Left renal pelvis (tissue), 4 donors: ENCODE measurements at places on chromosomes 12 and 14.

GRCh38 chr12:6391013-6391412 is 7.1 kb downstream of the LTBR start:
- DNase-seq = no peak

GRCh38 chr12:71731439-71732356 is 23.0 kb upstream of the RAB21 start:
- DNase-seq = no peak

GRCh38 chr14:55662752-55663151 is 82.7 kb downstream of the KTN1 start:
- DNase-seq = no peak

GRCh38 chr12:120247183-120247582 is 18.3 kb downstream of the PXN start:
- no peak for DNase-seq

DNA sequence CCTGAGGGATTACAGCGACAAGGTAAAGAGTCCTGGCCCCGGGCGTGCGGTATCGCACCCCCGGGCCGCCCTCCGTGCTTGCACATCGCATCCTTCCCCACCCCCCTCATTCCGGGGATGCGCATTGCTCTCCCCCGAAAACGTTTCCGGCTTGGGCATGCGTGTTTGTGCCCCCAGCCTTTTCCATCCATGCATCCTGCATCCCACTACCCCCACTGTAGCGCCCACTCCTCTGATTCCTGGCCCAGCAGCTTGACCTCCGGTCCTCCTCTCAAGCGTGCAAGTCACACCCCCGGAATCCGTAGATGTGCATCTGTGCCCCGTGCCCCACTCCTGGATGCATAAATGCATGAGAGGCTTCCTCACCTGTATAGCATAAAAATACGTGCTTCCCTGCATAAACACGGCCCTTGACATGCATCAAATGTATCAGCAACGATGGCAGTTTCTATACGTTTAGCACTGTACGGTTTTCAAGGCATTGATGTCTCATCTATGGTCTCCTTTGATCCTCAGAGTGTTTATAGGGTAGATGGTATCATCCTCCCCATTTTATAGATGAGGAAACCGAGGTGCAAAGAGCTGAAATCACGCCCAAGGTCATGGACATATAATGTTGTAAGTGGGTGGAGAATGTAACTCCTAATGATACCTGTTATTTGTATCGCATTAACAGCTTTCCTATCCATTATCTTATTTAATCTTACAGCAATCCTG is 484 bp downstream of the RIC8B start:
- DNase-seq = no peak

GRCh38 chr12:57237932-57238853 is 8.7 kb downstream of the SHMT2 start:
- DNase-seq = no peak

DNA sequence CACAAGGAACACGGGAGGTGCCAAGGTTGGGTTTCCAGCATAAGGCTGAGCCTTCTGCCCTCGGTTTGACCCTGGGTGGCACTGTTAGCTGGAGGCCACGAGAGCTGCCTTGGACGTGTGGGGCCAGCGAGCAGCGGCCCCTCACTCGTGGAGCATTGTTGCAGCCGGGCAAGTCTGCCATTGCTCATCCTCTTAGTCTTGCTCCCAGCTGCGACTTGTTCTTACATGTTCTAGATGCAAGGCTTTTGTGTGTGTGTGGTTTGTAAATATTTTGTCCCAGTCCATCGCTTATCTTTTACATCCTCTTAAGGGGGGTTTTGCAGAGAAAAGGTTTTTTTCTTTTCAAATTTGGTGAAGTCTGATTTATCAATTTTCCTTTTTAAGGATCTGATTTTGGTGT is 21.1 kb upstream of the C1S start:
- DNase-seq = no peak

DNA sequence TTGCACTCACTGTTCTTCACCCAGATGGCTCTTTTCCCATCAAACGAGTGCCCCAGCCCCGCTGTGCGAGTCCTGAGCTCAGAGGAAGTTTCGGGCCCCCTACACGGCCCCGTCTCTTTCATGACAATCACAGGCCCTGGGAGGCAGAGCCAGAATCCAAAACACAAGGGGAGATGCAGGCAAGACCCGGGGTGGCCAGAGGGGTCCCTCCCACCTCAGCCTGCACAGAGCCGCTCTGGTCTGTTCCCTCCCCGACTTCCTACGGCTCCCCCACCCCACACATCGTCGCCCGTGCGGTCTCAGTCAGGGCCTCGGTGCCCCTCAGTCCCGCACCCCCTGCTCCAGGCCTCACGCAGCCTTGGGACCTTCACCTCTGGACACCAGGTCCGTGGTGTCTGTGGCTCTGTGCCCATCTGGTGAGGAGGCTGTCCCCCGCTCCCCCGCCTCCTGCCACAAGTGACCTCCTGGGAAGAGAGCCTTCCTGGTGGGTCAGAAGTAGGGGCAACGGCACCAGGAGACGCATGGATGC is 8.9 kb downstream of the GPR132 start:
- DNase-seq = no peak

GRCh38 chr12:51222461-51222860 is 4.6 kb upstream of the POU6F1 start:
- DNase-seq = no peak

DNA sequence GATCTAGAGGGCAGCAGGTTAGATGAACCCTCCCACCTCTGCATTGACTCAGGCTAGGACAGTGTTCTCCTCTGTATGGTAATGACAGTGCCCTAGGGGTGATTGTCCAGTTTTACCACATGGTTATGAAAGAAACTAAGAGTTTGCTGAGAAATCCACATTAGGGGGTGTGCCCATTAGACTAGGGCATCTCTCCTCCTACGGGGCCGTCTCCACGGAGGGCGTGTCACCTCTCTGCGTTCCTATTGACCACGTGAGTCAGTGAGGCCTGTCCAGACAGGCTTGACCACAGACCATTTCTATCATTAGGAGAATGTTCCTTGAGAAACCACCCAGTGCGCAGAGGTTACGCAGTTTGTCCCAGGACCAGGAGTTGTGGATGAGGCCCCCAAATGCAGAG is 8.3 kb downstream of the MVK start:
- no peak for DNase-seq

DNA sequence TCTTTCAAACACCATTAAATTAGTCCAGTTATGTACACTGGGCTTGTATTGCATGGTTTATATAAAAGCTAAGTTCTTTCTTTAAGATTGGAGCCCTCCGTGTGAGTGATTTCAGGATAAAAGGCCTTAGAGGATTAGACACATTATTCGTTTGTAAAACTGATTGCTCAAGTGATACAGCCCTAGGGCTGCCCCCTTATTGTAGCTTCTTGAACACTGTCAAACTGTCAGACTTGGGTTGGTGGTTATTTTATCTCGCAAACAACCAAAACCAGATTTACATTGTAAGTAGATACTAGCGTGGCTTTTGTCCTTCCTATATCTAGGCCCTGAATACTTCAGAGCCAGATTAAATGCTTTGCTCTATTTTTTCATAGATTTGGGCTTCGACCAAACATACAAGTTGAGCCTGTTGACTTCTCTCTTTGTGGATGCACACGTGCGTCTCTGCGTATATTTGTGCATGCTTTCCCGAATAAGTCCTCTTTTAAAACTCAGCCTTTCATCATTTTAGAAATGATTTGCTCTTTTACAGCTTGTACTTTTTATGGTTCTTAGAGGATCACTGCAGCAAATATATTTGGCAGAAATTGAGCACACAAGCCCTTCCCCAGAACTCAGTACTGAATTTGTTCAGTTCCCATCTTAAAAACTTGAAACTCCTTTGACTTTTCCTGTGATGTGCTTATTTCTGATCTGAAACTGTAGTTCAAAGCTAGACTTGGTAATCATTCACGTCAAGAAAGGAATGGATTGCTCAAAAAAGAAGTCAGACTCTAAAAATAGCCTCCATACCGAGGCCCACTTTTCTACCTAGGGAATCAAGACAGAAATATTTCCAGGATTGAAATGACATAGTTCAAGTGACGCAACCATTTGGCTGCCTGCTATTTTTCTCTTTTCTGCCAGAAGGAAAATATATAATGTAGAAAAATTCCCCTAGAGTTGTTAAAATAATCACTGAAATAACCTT is 129.5 kb downstream of the ETV6 start:
- no peak for DNase-seq
